Vein endothelial cell (primary cell): ENCODE measurements at places on chromosomes 4 and X. TPM values are rescaled to one million over a fixed set of nuclear protein-coding genes. Genes with fewer than 3 reads are reported as not detected.

Gene PAK3
- total RNA-seq = 0.29 and 0.33 TPM in 2 replicates

Gene AFF2
- under 0.01 and 1.1 TPM in 2 replicates for total RNA-seq

Gene IQCM
- total RNA-seq = not detected in 2 replicates

Gene MAP7D3
- total RNA-seq = 24.7 and 27.8 TPM in 2 replicates

Gene NRK
- total RNA-seq = under 0.01 and 0.29 TPM in 2 replicates

Gene LRP2BP
- 0.48 and 0.98 TPM in 2 replicates for total RNA-seq

Gene HSFX3
- total RNA-seq = not detected in 2 replicates

Gene STS
- total RNA-seq = 5.2 and 6.8 TPM in 2 replicates

Gene TMEM35A
- 1.8 and 2.9 TPM in 2 replicates for total RNA-seq

Gene TIGD4
- total RNA-seq = under 0.01 and 0.19 TPM in 2 replicates

Gene FMR1NB
- not detected in 2 replicates for total RNA-seq

Gene PCYT1B
- under 0.01 and 0.10 TPM in 2 replicates for total RNA-seq

Gene SLC26A1
- total RNA-seq = under 0.01 and 0.19 TPM in 2 replicates

Gene GPM6B
- under 0.01 and 0.33 TPM in 2 replicates for total RNA-seq

Gene NMU
- not detected in 2 replicates for total RNA-seq

Gene ABLIM2
- 1.3 and 1.5 TPM in 2 replicates for total RNA-seq

Gene GAB1
- 39.2 and 57.4 TPM in 2 replicates for total RNA-seq

Gene IL9R
- 0.10 TPM in 1 of 2 replicates, not detected in the other for total RNA-seq

Gene ADH5
- total RNA-seq = 64.0 and 78.7 TPM in 2 replicates

Gene KANTR
- 6.7 and 7.5 TPM in 2 replicates for total RNA-seq

Gene CLGN
- 0.67 and 0.98 TPM in 2 replicates for total RNA-seq

Gene CFAP99
- 0.19 TPM in 1 of 2 replicates, not detected in the other for total RNA-seq

Gene AMMECR1
- total RNA-seq = 6.2 and 9.1 TPM in 2 replicates

Gene PDE6B
- total RNA-seq = 1.5 and 4.2 TPM in 2 replicates

Gene ELF4
- 28.8 and 31.4 TPM in 2 replicates for total RNA-seq

Gene MEPE
- total RNA-seq = not detected in 2 replicates

Gene ZNF732
- total RNA-seq = 0.65 and 1.7 TPM in 2 replicates
